T-helper 2 cell (primary cell): ENCODE measurements at places on chromosomes 11 and 22.

GRCh38 chr11:44313761-44314489 lies 4.0 kb upstream of the ALX4 start:
- no peak for DNase-seq

- DNase-seq: no peak
These were observed at the start of gene ELMOD1 for GRCh38 chr11:107590460-107591377. ELMOD1 (plus strand) TSS chr11:107591147; CDS start chr11:107618190, 27,043 bp downstream.

GRCh38 chr22:45928726-45929368 lies 48.1 kb downstream of the WNT7B start:
- no peak for DNase-seq

DNA sequence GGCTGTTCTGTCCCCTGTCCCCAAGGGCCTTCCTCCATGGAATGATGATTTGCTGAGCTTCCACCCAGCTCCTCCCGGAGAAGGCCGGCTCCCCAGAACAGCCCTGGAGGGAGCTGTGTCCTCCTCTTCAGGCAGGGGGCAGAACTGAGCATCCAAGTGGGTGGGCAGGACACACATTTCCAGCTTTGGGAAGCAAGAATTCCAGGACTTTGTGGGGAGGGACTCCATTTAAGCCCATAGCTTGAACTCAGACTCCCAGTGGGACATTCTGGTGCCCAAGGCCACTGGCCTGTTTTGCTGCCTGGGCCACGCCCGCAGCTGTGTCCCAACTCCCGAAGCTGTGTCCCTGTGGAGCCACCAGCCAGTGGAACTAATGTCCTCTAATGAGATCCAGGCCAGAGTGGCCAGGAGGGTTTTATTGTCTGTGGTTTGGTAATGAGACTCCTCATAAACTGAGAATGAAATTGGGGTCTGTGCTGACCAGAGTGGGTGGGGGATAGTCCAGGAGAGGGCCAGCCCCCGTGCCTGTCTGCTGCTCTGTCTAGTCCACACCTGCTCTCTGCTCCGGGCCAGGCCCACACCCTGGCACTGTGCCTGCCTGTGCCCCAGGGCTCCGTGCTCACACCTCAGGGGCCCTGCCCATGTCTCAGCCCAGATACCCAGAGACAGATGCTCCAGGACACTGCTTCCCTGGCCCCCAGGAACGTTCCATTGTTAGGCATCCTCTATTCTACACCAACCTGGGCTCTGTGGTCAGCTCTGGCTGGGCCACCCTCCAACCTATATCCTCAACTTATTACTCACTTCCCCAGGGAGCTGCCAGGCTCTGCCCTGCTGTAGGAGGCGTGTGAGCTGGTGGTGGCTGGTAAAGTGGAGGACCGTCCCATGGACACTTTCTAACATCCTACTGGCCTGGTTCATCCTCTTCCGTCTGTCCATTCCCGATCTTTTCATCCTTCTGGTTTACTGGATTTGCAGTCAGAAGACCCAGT lies 7.6 kb downstream of the NECTIN1 start:
- no peak for DNase-seq

DNA sequence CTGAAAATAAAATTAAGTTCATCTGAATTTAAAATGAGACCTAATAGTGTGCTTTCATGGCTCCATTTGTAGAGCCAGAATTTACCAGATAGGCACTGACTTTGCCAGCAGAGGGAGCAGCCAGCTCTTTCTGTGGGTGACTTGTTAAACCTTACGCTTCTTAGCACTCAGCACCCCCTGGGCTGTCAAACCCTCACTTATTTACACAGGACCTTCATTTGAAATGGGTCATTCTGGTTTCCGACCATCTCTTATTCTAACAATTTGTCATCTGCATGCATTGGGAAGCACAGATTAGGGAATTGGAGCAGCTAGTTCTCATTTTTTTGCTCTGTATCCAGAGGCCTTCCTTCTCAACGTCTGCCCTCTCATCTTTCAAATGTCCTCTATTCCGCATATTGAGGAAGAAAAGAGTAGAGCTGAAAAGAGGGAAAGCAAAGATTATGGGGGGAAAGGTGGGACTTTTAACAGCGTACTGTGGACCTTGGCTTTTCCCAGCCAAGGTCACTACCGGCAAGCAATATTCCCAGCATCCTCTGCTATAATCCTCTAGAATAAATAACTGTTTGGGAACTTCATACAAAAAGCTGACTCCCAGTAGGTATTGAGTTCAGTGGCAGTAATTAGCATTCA lies 3.1 kb downstream of the ASRGL1 start:
- peak; percentile 65 for DNase-seq

DNA sequence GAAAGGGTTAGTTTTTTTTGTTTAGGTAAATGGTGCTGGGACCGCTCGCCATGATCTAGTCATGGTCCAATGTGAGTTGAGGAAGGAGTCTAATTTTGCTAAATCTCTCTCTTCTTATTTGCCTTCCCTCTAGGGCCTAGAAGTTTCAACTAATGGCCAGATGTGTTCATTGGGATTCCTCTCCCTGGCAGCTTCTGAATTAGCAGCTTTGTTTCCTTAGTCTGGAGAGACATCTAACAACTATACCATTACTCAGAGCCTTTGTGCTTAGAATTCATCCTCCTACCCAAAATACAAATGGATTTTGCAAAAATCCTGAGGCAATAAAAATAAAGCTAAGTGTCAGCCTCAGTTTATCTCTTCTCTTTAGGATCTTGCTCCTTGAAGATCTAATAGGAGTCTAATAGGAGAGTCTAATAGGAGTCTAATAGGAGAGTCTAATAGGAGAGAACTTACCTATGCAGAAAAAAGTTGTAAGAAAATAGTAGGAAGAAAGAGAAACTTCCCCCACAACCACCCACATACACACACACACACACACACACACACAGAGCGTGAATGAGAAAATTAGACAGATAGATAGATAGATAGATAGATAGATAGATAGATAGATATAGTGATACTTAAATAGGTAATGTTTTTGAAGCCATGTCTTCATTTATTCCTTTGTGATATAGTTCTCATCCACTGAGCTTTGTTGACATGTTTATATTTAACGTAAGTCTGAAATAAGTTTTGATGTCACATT lies 980.5 kb upstream of the CNTN5 start:
- DNase-seq: no peak

DNA sequence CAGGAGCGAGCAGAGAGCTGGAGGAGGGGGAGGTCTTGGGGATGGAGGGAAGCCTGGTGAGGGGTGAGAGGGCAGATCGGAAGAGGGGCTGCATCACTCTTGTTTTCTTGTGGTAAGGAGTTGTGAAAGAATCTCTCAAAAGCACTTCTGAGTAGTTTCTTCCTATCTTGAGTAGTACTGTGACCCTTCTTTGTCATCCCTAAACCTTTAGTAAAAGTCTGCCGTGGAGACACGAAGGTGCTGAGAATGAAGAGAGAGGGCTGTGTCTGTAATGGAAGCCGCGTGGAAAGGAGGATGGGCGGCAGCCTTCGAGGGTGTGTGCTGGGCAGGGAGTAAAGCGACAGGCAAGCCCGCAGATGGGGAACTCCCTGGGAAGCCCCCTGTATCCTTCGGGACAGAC lies 237.8 kb downstream of the TBC1D22A start:
- no peak for DNase-seq

DNA sequence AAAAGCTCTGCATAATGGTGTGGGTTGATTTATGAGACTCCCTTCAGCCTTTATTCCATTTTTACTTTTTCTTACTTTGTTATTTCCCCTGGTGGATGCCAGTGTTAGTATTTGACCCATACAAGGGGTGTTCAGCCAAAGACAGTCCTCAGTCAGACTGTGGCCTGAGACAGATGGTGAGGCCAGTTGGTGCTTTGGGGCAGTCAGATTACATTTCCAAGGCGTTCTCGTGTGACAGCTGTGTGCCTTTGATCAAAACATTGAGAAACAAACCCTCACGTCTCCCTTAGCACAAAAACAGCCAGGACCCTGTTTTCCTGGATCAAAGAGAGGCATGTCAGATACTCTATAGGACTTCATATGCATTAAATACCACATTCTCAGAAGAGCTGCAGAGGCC lies 31.3 kb upstream of the SLN start:
- no peak for DNase-seq

DNA sequence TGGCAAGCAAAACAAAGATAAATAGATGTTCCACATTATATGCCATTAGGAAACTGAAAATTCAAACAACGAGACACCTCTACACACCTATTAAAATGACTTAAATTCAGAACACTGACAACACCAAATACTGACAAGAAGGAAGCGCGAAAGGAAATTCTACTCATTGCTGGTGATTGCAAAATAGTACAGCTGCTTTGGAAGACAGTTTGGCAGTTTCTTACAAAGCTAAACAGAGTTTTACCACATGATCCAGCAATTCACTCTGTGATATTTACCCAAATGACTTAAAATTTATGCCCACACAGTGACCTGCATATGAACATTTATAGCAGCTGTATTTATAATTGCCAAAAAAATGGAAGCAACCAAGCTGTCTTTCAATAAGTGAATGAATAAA lies 232.6 kb downstream of the CASP12 start:
- no peak for DNase-seq

- DNase-seq: no peak
These were observed 255.6 kb upstream of the CADM1 start for GRCh38 chr11:115759622-115760460.

DNA sequence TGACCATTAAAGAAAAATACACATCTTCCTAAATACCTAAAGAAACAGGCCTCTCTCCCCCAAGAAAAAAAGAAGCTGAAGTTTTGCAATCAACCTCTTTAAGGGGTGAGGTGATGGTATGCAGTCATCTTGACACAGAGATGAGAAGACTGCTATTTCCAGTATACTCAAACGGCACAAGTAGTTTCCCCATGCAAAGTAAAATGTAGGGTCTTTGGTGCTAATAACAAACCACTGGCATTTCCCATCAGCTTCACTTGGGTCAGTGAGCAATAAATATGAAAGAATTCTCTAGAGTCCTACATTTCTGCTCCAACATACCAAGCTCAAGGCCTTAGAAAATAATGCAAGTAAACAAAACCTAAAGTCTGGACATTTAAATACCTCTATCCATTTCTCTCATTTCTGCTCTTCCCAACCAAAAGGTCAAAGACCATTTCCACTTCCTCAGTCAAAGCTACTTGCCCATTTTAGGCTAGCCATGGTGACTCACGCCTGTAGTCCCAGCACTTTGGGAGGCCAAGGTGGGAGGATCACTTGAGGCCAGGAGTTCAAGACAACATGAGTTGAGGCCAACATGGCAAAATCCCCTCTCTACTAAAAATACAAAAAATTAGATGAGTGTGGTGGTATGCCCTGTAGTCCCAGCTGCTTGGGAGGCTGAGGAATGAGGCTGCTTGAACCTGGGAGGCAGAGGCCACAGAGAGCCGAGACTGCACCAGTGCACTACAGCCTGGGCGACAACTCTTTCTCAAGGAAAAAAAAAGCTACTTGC lies 39.5 kb upstream of the CHRNA10 start:
- no peak for DNase-seq
